ENCODE measurements at places on chromosomes 16 and 17. TPM values are rescaled to one million over a fixed set of nuclear protein-coding genes. Genes with fewer than 3 reads are reported as not detected.

Gene FBXW10
- polyA plus RNA-seq = 0.28 TPM

Gene SOST
- polyA plus RNA-seq = not detected

Gene RTN4RL1
- 2.0 TPM for polyA plus RNA-seq

Gene KCNH6
- 0.81 TPM for polyA plus RNA-seq

Gene MMP28
- polyA plus RNA-seq = 2.0 TPM

Gene SLC16A13
- polyA plus RNA-seq = not detected

Gene HEATR9
- polyA plus RNA-seq = not detected

Gene KLHL10
- polyA plus RNA-seq = not detected

Gene NAGPA
- polyA plus RNA-seq = 10.8 TPM

Gene PRSS22
- 3.8 TPM for polyA plus RNA-seq

Gene CHD9
- polyA plus RNA-seq = 128 TPM

Gene TP53TG3B
- not detected for polyA plus RNA-seq

Gene EPN3
- polyA plus RNA-seq = not detected

Gene HOXB13
- not detected for polyA plus RNA-seq

Gene FBF1
- polyA plus RNA-seq = 0.71 TPM

Gene TMIGD1
- polyA plus RNA-seq = not detected

All from Purkinje cell (primary cell).